SK-N-SH (cell line): ENCODE measurements at places on chromosomes 1 and 21. TPM values are rescaled to one million over a fixed set of nuclear protein-coding genes. Genes with fewer than 3 reads are reported as not detected.

DNA sequence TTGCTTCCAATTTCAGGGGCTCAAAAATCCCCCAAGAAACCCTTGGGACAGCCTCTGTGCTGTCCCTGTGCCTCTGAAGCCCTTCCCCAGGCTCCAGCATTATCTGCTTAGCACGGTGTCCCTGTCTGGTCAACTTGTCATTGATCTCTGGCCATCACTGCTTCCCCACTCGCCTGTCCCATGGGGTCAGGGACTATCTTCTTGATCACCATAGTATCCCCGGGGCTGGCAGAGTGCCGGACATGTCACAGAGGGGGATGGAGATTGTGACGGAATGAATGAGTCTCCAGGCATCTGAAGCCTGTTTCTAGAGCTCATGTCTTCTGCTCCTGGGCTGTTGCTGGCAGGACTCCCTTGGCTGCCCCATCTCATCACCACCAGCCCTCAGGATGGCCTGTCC is 99.4 kb upstream of the VAMP3 start:
- DNase-seq = peak; percentile 67

Gene ILF2
- 189 and 236 TPM in 2 replicates for polyA plus RNA-seq

Gene CDK18
- polyA plus RNA-seq = 2.5 and 3.1 TPM in 2 replicates

GRCh38 chr1:7932524-7933138 is 8.0 kb downstream of the TNFRSF9 start:
- DNase-seq = peak; percentile 57

DNA sequence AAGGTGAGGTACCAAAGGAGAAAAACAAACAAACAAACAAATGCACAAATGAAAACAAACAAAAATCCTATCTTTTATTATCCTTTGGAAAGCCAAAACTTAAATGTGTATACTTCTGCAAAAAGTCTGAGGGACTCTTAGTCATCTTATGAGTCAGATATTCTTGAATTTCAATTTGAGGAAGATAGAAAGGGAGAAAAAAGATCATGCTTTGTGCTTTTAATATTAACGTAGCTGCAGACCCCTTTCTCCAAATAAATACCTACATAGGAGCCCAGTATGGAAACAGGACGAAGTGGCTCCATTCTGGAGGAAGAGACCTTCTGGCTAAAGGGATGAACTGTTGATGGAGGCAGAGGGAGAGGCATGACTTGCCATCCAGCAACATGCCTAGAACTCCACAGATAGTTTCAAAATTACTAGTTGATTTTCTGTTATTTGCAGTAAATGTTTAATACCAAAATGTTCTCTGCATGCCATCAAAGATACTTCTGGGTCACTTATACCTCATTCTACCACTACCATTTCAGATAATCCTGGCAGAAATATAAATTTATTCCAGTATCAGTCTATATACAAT is 25.4 kb downstream of the NUP210L start:
- DNase-seq = no peak

DNA sequence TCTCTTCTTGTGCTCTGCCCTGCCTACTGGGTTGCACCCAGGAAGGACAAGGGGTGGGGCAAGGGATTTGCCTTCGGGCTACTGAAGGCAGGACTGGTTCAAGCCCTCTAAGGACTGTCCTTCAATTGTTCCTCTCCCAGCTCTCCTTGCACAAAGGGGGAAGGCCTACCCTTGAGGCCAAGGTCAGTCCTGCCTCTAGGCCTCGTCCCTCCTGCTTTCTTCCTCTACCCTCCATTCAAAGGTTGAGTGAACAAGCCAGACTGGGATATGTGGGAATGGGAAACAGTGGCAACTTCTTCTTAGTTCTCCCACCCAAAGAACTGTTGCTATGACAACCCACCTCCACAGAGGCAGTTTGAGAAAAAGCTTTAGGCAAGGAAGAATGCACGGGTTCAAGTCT is 2.7 kb downstream of the LURAP1 start:
- peak; percentile 13 for DNase-seq
